CD8-positive, alpha-beta T cell (primary cell): ENCODE measurements at places on chromosomes 1 and 21.

GRCh38 chr1:217895841-217896240 lies 264.7 kb downstream of the SPATA17 start:
- no peak for DNase-seq

GRCh38 chr1:92877081-92877711 lies 45.4 kb downstream of the RPL5 start:
- peak; percentile 28 for DNase-seq

DNA sequence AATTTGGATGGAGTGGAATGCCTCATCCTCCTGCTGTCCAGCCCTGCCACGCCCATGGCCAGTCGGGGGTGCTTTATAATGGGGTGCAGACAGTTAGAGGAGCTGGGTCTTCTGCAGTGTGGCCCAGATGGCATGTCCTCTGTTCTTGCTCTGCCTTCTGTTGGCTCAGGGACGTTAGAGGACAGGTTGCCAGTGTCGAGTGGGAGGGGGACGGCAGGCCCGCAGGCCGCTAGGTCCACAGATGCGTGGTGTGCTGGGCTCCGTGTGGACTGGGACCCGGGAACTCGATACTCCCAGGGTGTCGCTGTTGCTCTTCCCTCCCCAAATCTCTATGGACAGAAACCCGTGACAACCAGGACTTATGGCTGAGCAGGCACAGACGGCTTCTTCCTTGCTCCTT lies 33.3 kb downstream of the SIM2 start:
- DNase-seq, result no peak

GRCh38 chr1:18256282-18257235 lies 149.0 kb downstream of the IGSF21 start:
- DNase-seq, result peak; percentile 5

DNA sequence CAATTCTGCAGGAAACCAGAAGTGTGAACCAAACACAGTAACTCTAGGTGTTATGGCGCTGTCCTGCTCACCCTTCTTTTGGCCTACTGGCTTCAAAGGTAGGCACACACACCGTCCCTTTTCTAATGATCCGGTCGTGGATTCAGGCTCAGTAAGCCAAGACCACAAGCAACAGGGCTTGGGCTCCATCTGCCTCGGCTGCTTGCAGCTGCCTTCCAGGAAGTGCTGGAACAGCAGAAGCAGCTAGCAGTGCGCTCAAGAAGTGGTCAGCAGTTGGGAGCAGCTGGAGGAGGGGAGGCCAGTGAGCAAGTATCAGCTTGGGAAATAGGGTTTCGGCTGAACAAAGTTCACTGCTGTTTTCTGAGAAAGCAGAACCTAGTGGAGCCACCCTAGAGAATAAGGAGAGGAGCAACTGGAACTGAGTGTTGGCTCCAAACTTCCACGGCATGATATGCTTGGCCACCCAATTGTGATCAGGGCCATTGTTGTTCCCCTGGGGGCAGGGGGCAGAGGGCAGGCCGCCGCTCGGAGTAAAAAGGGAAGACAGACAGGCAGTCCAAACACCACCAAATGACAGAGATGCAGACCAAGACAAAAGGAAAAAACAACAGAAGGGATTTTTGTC lies 173.4 kb downstream of the TOMM20 start:
- DNase-seq, result no peak

DNA sequence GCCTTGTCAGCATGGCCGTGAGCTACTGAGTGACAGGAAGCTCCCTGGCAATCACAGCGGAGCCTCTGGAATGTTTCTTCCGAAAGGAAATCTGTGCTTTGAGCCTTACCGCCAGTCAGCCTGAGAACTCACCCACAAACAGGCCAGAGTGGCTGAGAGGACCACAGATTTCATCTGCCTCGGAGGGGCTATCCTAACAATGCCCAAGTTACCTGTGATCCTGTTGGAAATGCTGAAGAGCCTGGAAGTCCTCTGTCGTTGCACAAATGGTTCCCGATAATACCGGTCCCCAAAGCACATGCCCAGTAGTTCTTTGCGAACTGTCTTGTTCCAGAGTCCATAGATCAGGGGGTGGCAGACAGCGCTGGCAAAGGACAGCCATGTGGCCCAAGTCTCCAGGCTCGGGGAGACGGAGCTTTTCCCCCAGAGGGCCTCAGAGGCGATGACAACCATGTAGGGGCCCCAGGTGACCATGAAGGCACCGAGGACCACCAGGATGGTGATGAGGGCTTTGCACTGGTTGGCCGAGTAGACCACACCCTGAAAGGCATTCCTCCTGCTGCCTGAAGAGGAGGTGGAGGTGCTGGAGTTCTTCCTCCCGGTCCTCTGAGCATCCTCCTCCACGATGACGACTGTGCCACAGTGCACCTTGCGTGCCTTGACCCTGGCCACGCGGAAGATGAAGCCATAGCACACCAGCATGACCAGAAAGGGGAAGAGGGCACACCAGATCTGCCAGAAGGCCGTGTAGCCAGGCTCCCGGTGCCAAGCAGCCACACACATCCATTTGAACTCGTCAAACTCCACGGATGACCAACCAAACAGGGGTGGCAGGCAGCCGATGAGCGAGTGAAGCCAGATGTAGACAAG lies 40.2 kb downstream of the GPR161 start:
- peak; percentile 32 for DNase-seq

DNA sequence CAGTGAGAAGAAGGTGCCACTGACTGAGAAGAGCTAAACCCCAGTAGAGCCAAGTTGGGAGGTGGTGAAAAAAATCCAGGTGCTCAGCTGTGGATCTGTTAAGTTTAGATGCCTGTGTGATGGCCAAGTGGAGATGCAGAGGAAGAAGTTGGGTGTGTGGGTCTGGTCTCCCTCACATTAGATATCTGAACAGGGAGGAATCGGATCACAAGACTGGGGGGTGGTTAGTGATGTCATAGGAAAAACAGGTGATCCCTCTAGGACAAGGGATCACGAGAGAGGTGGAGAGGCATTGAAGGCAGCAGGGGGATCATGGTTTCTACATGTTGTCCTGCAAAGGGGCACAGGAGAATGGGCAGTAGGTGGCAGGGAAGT lies 22.6 kb downstream of the KCNK1 start:
- no peak for DNase-seq

DNA sequence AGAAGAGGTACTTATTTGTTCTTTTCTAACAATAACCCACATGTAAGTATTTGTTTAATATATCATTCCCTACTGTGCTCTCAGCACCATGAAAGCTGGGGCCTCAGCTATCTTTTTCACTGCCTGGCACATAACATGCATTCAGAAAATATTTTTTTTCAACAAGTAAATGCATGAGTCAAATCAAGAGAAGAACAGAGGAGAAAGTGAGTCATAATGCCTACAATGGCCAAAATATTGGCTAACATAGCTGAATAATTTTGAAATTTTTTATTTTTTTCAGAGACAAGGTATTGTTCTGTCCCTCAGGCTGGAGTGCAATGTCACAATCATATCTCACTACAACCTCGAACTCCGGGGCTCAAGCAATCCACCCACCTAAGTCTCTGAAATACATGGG lies 252.2 kb upstream of the ADAMTS5 start:
- no peak for DNase-seq

DNA sequence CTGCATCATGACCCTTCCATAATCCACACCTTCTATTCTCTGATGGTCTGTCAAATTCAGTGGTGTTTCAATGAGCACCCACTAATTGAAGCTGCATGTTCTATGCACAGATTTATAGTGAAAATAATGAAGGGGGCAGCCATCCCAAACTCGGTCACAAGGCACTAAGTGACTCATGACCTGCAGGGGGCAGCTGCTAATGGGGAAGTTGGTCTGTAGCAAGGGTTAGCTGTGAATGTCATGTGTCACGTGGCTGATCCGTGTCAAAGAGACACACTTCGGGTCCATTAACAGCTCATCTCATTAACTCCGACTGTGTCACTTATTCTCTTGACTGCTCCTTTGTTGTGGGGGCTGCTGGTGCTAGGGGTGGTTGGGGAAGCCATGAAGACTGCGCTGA lies 306.6 kb downstream of the PCP4 start:
- DNase-seq, result no peak

DNA sequence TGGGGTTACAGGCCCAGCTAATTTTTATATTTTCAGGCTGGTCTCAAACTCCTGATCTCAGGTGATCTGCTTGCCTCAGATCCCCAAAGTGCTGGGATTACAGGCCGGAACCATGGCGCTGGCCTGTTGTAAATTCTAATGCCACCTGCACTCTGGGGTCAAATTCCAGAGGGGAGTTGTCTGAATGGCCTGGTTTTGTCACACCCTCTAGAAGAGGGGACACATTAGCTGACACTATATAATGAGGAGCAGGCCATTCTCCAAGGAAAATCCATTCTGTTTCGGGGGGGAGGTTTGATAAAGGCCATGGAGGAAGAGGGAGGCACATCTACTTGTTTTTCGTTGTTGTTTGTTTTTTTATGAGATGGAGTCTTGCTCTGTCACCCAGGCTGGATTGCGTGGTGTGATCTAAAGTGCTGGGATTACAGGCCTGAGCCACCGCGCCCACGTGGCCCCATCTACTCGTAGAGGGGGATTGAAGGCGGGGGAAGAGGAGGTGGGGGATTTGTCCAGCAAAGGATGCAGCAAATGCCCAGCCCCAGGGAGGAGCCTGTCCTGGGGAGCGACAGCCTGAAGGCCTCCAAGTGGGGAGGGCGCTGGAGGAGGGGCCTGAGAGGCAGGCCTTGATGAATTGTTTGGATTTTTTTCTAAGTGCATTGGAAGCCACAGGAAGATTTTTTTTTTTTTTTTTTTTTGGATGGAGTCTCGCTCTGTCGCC lies 78.4 kb upstream of the SLC45A1 start:
- no peak for DNase-seq

GRCh38 chr21:45356251-45356650 lies 48.7 kb upstream of the COL18A1 start:
- no peak for DNase-seq

DNA sequence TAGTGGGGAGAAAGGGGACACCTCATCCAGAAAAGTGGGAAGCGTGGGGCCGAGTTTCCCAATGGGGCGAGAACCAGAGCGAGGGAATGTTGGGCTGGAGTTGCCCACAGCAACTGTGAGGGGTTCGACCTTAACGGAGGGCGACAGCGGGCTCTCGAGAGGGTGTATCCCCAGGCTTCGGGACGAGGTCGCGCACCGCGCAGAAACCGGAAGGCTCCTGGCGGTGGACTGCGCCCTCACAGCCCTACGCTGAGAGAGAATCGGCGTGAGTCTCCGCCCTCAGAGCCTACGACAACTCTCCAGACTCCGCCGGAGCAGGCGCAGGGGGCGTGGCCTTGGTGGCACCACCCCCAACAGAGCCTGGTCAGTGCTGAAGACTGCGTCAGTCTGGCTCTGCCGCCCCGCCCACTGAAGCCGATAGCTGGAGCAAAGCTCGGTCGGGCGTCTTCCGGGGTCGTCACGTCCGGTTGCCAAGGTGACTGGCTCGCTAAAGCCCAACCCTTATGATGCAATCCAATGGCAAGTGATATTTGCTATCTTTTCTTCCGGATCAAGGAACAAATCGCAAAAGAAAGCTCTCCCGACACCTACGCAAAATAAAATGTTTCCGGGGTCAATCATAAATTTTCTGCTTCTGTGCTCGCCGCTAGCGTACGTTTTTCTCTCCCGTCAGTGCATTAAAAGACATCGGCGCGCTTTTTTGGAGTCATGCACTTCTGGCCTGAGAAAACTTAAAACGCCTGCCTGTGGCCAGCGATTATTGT lies at the start of gene LRIF1:
TSS of gene LRIF1 (minus strand) at position 232 of the 764 bp plus-strand sequence. CDS start 234 bp downstream, outside the sequence.
- peak; percentile 99 for DNase-seq

- DNase-seq, result no peak
These were observed 54.0 kb downstream of the COLGALT2 start for GRCh38 chr1:183983371-183984105.

DNA sequence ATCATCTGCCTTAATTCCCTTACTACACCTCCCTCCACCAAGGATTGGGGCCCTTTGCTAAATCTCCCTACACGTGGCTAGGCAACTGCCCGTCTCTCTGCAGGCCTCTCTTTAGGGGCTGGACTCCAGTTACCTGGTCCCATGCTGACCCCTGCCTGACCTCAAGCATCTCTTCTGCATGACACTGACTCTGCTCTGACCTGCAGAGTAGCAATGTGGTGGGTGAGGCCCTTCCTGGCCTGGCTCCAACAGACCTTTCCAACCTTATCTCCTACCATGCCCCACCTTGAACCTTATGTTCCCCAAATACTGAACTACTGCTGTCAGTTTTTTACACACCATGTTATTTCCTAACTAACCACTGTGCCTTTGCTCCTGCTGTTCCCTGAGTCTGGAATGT lies 45.9 kb upstream of the EPS15 start:
- no peak for DNase-seq

DNA sequence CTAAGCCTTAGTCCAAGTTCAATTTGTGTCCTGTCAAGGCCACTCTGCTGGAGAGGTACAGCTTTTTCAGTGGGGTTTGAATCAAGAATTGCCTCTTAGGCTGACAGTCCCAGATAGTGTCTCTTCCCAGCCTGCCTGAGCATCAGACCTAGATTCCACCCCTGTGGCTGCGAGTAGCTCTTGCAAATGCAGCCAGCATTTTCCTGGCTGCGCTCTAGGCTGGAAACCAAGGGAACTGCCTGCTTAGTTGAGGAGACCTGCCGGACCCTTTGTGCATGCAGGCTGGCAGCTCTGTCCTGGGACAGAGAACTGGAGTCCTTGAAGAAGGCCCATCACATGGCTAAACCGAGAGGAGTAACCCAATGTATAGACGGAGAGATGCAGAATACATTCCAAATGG lies 293.7 kb downstream of the PCP4 start:
- no peak for DNase-seq

GRCh38 chr1:203290261-203291089 lies 14.8 kb upstream of the BTG2 start:
- DNase-seq, result peak; percentile 98

- no peak for DNase-seq
These were observed 167.2 kb upstream of the IRF2BP2 start for GRCh38 chr1:234776876-234777855.

DNA sequence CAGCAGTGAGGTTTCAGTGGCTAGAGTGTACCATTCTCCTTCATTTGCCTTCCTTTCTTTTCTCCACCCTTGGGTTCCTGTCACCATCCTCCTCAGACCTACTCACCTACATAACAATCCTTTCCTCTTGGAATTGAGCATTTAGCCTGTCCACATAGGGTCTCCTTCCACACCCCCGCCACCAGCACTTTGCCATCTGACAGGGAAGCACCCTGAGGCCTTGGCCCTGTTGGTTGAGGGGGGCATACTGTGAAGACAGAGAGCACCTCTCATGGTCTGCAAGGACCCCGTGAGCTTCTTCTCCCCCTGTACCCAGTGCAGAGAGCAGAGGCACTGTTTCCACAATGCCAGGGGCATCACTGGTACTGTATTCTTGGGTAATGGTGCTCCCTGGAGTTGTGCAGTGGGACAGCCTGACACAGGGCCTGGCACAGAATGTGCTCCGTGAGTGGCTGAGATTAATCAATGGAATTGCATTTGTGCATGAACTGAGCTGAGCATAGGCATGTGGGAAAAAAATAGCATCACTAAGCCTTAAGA lies 14.9 kb upstream of the SLC5A9 start:
- no peak for DNase-seq

GRCh38 chr1:44798481-44799365 lies 1.5 kb upstream of the PLK3 start:
- no peak for DNase-seq

DNA sequence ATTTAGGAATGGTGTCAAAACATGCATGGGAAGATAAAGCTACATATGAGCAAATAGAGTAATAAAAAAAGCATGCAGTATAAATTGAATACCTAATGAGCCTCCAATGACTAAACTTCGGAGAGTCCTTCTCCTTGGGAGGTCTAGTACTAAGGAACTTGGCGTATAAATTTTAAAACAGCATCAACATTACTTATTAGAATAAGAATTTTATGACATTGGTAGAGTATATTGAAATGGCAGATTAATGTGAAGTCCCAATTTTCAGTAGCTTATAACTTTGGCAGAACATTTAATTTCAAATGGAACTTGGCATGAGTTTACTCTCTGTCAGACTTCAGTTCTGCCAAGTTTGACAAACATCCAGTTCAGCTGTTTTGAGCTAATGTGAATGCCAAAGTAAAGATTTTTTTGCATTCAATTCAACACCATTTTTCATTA lies 104.7 kb upstream of the RGS18 start:
- DNase-seq, result no peak
